HEK293T (cell line): ENCODE measurements at places on chromosomes 3 and 15.

GRCh38 chr15:82843566-82843965 is 34.1 kb downstream of the WHAMM start:
- no peak for DNase-seq

GRCh38 chr3:174285242-174285864 is 573.8 kb upstream of the NAALADL2 start:
- no peak for DNase-seq

DNA sequence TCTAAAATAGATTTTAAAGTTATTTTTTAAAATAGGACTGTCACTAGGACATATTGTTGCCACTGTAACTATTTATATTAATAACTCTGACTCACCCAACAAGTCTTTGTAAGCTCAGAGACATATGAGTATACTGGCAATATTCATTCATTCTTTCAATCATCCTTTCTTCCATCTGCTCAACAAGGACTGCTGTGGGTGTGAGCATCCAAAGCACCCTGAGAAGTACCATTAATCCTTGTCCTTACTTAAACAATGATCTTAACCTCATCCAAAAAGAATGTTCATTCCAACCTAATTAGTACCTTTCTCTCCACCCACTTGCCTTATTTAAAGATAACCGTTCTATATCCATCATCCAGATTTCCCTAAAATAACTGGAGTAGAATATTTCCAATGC is 94.2 kb upstream of the PPP2R3A start:
- DNase-seq, result no peak

GRCh38 chr15:79680720-79681119 is 216.1 kb downstream of the MTHFS start:
- no peak for DNase-seq

- DNase-seq, result no peak
Measured at GRCh38 chr3:106348139-106348690, 479.4 kb upstream of the CBLB start.

- no peak for DNase-seq
Measured at GRCh38 chr15:96339619-96340347, 9.3 kb downstream of the NR2F2 start.

DNA sequence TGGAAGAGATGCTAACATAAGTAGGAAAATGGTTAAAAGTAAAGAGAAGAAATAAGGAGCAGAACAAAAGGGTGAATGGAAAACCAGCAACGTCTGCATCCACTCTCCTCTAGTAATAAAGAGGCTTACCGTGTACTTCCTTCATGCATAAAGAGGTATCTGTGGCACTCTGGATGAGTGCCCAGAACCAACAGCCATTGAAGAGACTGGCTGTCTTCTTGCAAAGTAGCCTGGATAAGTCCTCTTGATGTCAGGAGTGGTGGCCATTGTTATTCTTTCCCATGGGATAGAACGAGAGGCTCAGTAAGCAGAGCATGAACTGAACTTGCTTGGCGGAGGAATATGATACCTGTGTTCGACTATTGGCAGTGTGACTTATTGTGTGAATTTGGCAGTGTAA is 186.2 kb upstream of the RASGRP1 start:
- DNase-seq, result no peak

DNA sequence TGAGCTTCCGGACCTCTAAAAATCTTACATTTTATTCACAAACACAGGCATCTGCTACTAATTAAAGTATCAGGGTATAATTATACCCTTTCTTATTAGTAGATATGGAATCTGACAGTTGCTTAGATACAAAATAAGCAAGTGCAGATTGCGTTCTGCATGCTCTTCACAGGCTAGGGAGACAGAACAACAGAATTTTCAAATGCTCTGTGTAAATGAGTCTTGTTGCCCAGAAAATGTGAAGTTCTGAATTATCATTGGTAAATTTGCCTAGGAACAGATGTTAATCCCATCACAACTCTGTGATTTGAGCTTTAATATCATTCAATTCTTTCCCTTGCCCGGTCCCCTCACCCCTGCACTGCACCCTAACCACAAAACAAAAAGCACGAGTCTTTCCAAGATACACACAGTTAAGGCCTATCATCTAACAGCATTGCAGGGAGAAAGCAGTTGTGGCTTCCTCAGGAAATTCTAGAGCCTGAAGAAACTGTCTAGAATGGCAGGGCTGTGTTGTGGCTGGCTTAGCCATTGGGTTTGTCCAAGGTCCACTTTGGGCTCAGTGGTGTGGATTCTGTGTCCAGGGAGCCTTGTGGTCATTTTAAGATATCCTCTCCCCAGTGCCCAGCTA is 119.8 kb downstream of the PDCD6IP start:
- no peak for DNase-seq

DNA sequence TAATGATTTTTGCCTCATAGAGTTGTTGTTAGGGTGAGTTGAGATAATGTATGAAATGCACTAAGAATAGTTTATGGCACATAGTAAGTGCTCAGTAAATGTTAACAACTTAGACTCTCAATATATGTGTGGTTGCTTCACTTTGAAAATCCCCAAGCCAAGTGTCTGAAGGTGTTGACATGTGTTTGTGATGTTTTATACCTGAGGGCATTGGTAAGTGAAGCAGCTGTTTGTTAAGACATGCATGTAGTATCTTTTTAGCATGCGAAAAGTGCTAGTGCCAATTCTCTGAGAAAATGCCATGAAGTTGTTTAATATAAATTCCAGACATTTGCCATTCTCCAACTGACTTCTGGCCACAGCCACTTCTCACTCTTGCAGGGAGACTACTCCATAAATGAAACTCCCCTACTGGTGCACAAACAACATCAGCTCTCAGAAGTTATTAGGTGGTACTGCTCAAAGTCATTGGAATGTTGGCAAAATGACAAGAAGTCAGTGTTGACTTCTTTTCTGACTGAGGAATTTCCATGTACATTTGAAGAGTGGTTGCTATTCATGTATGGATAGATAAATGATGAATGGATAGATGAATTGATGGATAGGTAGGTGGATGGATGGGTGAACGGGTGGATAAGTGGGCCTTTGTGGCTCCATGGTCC is 103.6 kb upstream of the NUDT16 start:
- no peak for DNase-seq

DNA sequence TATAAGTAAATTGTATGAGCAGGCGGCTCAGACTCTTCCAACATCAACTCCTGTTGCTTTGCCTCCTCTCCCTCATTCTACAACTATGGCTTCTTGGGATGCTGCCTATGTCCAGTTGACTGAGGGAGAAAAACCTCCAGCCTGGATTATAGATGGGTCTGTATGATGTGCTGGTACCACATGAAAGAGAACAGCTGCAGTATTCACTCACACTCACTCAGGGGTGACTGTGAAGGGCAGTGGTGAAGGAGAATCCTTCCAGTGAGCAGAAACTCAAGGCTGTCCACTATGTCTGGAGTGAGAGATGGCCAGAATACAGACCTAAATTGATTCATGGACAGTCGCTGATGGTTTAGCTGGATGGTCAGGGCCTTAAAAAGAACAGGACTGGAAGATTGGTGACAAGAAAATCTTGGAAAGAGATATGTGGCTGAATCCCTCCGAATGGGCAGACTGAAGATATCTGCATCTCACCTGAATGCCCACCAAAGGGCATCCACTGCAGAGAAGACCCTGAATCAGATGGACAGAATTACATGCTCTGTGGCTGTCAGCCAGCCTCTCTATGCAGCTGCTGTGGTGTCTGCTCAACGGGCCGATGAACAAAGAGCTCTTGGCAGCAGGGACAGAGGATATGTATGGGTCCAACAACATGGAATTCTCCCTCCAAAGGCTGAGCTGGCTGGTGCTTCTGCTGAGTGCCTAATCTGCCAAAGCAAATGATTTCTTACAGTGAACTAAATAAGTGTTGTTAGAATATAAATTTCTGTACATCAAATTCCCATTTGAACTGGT is 1.9 kb upstream of the BCL2L10 start:
- DNase-seq, result no peak

DNA sequence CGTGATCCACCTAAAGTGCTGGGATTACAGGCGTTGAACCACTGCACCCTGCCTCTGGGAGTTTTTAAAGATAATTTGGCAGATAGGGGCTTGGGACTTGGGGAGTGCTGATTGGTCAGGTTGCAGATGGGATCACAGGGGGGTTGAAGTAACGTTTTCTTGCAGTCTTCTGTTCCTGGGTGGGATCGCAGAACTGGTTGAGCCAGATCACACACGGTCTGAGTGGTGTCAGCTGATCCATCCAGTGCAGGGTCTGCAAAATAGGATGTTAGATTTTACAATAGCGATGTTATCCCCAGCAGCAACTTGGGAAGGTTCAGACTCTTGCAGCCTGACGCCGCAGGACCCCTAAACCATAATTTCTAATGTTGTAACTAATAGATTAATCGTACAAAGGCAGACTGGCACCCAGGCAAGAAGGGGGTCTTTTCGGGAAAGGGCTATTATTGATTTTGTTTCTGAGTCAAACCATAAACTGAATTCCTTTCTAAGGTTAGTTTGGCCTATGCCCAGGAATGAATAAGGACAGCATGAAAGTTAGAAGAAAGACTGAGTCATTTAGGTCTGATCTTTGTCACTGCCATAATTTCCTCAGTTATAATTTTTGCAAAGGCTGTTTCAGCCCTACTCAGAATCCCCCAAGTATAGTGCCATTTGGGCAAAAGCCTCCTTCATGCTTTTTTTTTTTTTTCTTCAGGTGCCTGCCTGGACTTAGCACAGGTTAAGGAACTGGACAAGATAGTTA is 1.5 kb upstream of the CA12 start:
- no peak for DNase-seq

GRCh38 chr3:127172781-127173515 is 20.0 kb upstream of the PRR23E start:
- peak; percentile 27 for DNase-seq

GRCh38 chr3:61464518-61465140 is 96.7 kb upstream of the PTPRG start:
- DNase-seq, result no peak

DNA sequence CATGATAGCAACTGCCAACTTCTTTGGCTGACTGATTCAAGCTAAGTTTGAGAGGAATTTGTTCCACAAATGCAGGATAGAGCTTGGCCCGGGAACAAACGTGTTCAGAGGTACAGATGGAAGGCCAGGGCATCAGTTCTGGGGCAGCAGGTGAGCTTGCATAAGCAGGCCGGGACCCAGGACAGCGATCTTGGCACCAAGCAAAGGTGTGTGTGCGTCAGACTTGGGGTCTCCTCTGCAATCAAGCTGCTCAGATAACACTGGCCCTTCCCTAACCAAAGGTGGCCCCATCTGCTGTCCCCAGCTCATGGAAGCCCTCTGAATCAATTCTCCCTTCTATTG is 155.6 kb downstream of the MEGF11 start:
- DNase-seq, result no peak

- DNase-seq, result peak; percentile 12
Measured at GRCh38 chr3:111069974-111070771, 1.4 kb upstream of the NECTIN3 start.

DNA sequence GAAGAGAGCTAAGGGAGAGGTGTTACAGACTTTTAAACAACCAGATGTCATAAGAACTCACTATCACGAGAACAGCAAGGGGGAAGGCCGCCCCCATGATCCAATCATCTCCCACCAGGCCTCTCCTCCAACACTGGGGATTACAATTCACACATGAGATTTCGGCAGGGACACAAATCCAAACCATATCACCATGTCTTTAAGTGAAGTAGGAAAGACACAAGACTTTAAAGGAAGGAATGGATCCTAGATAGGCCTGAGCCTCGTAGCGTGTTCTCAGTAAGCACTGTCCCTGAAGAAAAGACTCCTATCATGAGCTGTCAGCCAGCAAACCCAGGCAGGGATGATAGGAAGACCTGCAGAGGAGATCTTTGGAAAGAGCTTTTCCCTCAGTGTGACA is 15.1 kb upstream of the RPS27L start:
- no peak for DNase-seq

DNA sequence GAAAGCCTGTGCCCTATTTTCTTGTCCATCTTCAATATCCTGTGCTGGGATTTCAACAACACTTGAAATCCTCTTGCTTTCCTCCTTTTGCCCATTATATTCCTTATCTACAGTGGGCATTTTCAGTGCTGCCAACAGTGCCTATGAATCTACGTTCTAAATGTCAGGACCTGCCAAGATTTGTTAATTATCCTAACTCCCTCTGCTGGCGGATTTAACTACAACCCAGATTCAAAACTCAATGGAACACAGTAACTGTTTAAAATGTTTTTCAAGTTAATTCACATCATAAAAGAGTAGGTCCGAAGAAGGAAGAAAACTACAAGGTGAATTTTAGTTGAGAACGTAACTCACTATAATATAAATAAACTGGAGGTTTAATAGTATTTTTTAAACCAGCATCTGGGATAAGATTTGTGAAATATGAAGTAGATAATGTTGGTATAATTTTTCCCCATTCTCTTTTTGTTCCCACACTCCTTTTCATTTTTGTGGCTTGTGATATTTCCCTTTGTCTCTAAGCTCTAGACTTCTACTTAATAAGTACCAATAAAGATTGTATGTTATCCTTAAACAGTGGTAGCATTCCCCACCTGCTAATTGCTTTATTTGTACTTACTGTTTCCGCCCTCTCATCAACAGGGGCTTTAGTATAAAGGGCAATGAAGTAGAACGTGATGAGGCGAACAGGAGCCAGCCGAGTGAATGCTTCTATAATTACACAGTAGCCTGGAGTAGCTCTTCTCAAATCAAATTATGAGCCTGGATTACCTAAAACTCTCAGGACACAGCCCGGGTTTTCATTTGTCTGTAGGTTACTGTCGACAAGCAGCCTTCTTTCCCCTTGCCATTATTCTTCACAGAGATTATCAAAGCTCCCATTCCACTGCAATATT is 302.5 kb upstream of the ATP11B start:
- no peak for DNase-seq

DNA sequence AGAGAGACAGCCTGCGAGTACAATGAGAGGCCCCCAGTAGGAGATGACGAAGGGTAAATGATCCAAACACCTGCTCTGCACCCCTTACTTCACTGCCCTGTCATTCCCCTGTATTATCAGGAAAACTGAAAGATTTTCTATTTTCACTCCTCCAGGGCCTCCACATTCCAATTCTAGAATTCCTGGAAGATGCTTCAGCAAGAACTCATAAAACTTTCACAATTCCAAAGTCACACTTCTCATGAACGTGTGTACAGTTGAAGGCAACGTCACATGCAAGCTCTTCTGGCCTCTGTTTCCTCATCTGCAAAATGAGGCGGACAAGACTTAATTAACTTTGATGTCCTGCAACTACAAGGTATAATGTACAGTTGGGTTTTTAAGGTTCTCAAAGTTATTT is 62.8 kb upstream of the SPATA12 start:
- DNase-seq, result no peak

GRCh38 chr3:4517643-4518311 is 24.6 kb downstream of the ITPR1 start:
- no peak for DNase-seq

- no peak for DNase-seq
Measured at GRCh38 chr3:32847528-32847927, 29.7 kb downstream of the TRIM71 start.

GRCh38 chr3:123158330-123158729 is 43.4 kb upstream of the SEC22A start:
- DNase-seq, result peak; percentile 4

DNA sequence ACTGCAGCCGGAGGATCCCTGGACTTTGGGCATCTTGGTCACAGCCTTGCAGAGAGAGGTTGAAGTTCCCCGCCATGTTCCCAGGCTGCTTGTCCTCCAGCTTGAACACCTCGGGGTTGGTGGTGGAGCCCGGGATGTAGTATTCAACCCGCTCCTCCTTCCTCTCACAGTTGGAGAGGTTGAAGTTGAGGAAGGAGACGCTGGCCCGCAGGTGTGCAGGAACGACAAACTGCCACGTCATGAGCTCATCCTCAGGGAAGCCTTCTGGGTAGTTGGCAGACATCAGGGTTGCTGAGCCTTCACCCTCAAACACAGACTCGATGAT is 35.7 kb downstream of the CDCP1 start:
- DNase-seq, result no peak
